Astrocyte (in vitro differentiated cells and primary cell): ENCODE measurements at places on chromosomes 7 and 10. TPM values are rescaled to one million over a fixed set of nuclear protein-coding genes. Genes with fewer than 3 reads are reported as not detected.

The PPP1R17 gene
- total RNA-seq: not detected in 2 replicates

The AUTS2 gene
- 68.2 and 73.2 TPM in 2 replicates for total RNA-seq

The PPA1 gene
- total RNA-seq: 95.3 and 108 TPM in 2 replicates

The CCL26 gene
- not detected in 2 replicates for total RNA-seq

DNA sequence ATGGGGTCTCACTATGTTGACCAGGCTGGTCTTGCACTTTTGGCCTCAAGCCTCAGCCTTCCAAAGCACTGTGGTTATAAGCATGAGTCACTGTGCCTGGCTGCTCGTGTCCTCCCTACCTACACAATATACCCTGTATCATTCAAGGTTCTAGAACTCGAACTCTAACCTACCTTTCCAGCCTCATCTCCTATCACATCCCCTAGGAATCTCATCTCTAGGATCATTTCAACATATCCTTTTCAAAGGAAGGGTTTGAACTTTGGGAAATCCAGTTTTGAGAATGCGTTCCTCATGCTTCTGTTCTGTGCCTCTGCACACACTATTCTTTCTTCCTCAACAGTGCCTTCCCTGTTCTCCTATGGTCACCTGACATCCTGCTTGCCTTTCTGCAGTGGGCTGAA, 87.8 kb upstream of the RHEB start:
- peak; percentile 51 for DNase-seq

GRCh38 chr7:99375070-99375807, 709 bp downstream of the ARPC1B start:
- peak; percentile 36 for DNase-seq

The C7orf57 gene
- not detected in 2 replicates for total RNA-seq

The AP1S1 gene
- total RNA-seq: 172 and 181 TPM in 2 replicates
